ENCODE measurements at places on chromosomes 1 and 21.

GRCh38 chr1:210323957-210324356 lies 4.7 kb upstream of the HHAT start:
- no peak for DNase-seq

GRCh38 chr1:175554586-175554985 lies 188.8 kb downstream of the TNR start:
- no peak for DNase-seq

DNA sequence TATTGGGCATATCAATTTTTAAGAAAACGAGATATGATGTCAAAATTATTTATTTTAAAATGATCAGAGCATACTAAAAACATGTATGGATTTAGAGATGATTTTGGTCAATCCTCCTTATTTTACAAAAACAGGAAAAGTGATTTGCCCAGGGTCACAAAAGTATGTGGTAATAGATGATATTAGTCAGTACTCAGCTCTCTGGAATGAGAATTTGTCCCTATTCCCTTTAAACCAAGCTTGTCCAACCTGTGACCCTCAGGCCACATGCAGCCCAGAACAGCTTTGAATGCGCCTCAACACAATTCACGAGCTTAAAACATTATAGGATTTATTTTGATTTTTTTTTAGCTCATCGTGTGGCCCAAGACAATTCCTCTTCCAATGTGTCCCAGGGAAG lies 104.7 kb downstream of the AKT3 start:
- DNase-seq, result no peak

DNA sequence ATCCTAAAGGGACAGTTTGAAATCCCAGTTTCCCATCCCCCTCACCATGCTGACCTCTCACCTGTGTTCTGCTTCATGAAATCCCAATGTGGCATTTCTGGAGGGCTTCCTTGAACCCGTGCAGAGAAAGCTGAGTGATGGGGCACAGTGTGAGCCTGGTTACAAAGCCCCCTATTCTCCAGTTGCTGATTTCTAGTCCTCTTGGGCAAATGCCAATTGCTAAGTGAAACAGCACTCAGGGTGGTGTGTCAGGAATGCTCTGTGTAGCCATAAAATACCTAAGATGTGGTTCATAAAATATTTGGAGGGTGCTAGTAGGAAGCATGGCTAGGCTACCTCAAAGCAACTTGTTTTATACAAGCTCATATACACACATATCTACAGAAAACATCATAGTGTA lies 32.0 kb downstream of the SUSD4 start:
- DNase-seq, result no peak

GRCh38 chr1:172601046-172601630 lies 57.8 kb upstream of the FASLG start:
- no peak for DNase-seq

DNA sequence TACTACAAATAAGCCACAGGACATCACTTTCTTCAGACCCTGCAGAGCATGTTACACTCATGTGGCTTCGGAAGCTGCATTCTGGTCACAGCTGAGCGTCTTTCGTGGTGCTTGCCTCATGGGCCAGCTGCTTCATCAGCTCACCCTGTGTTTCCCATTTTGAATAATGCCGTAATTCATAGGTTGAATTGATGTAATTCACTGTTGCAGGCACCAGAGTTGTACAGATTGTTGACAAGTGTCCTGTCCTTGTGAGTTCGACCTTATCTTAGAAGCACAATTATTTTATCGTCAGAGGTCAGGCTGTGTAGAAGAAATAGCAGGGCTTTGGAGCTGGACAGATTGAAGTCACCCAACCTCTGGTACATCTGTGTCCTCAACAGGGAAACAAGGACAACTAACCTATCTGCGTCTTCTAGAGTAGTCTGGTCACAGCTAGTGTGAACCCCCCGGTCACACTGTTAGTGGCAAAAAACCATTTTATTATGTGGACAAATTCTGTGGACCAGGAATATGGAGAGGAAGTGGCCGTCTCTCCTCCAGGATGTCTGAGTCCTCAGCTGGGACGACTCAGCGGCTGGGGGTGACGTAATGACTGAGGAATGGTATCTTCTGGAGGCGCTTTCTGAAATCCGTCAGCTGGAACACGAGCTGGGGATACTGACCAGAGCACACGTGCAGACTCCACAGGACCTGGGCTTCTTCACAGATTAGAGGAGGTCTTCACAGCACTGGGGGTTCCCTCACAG lies 17.8 kb downstream of the PKNOX1 start:
- DNase-seq, result no peak

DNA sequence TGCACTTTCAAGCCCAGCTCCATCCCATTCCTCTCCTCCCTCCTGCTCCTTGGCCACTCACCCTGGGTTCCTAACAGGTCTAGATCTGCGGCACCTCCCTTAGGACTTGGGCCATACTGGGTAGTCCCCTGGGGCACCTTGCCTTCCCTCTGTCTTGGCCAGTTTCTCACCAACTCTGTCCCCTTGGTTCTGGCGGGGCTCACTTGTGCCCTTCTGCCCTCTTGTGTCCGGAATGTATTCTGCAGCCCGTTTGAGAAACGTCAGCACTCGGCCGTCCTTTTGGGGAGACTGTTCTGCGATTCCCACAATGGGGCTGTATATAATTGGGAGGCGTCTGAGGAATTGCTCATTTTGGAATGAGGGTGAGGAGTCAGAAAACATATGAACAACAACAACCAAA lies 162.4 kb downstream of the ZSCAN20 start:
- DNase-seq, result no peak

DNA sequence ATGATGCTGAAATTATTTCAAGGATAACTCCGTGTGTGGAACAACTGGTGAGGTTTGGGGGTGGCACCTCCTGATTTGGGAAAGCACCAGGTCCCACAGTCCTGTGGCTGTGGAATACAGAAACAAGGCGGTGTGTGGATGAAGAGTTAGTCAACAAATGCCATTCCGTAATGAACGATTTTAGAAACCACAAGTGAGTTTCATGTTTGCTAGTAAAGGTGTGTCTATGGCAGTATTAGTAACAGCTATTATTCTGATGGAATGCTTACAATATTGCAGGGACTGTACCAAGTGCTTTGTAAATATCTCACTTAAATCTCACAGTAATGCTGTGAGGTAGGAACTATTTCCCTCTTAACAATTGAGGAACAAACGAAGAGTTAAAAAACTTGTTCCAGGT lies 53.8 kb downstream of the B3GALNT2 start:
- DNase-seq, result no peak

GRCh38 chr1:39080269-39080826 lies 54.2 kb downstream of the NDUFS5 start:
- DNase-seq, result no peak

- DNase-seq, result no peak
These were observed 230.4 kb downstream of the PDE4B start for GRCh38 chr1:66022904-66023620.

- no peak for DNase-seq
These were observed 62.7 kb upstream of the NBL1 start for GRCh38 chr1:19581381-19581780.

DNA sequence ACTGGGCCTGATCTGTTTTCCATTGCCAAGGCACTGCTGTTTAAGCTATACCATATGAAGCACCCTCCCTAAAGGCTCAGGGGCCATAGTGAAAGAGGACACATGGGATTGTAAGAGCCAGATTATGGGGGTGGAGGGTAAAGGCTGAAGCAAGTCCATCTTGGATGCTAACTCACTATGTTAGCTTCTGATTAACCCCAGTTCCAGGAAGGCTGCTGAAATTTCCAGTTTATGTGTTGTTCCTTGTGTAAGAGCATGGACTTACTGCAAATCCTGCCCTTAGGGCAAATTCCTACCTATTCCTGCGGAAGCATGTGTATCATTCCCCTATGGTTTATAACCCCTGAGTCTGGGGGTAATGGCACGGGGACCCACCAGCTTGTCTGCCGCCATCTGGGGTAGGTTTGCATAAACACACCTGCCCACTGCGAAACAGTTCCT lies 91.8 kb upstream of the SERBP1 start:
- no peak for DNase-seq

DNA sequence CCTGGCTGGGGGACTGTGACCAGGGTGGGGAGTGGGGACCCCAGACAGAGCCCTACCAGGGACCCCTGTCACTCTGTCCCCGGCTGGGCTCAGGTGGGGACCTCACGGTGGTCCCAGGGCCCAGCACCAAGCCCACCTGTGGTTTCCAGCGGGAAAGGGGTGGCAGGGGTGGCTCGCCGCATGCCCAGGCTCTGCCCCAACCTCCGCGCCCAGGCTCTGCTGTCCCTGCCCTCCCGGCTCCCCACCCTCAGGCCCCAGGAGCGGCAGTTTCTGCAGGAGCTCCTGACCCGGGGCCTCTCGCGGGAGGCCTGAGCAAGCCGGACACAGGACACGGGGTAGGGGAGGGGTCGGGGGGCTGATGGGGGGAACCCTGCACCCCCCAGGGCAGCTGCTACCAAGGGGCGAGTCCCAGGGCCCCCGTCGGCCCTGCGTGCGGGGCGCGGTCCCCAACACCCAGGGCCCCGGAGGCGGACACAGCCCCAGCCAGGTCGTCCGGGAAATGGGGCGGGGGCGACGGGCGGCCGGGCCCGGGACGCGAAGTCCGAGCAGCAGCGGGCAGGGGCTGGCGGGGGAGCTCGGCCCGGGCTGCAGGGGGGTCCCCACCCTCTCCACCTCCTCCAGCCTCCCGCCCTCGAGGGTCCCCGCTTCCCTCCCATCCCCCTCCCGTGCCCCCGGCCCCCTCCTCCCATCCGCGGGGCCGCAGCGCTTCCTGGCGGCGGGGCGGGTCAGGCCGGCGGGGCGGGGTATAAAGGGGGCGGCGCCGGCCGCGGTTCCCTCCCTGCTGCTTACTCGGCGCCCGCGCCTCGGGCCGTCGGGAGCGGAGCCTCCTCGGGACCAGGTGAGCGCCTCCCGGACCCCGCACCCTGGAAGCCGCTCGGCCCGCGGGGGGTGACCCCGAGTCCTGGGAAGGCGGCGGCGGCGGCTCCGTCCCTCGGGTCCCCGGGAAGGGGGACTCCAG lies at the start of gene COL6A2:
TSS of gene COL6A2 (plus strand) at position 777 of the 958 bp plus-strand sequence.
- peak; percentile 40 for DNase-seq

DNA sequence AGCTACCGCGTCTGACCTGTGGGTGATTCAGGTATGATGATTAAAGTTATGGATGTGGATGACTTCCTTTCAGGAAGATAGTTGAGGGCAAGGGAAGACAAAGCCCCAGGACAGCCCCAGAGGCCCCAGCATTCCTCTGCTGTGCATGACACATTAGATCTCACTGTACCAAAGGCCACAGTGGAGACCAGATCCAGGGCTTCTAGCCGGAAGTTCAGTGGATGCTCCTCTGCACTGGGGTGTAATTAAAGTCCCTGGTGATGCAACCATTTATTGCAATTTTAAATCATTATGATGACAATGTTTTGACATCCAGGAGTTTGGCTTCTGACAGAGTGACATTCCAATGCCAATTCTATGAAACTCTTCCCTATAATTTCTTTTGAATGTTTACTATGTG lies 5.0 kb downstream of the C4BPA start:
- DNase-seq, result no peak

DNA sequence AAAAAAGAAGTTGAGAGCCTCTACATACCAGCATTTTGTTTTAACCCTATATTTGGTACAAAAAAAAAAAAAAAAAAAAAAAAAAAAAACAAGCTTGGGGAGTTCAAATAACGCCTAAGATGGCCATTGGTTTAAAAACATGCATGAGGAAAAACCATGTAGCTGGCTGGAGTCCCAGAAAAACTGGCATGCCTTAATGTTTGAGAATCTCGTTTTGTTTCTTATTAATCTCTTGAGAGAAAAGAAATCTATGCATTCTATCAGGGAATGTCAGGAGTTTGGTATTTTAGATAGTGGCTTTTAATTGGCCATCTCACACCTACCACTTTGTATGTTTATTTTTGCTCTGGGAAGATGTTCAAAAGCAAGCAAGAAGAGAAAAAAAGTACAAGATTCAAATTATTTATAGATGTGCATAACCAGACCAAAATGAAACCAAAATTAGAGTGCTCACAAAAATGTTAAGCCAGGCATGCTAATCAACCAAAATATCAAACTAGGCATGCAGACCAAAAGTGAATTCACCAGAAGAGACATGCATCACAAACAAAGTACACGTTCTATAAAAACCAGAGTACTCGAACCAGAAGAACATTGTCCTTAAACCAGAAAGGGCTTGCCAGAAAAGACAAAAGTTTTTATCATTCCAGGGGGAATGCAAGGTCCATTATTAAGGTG lies 156.6 kb downstream of the AK5 start:
- no peak for DNase-seq

DNA sequence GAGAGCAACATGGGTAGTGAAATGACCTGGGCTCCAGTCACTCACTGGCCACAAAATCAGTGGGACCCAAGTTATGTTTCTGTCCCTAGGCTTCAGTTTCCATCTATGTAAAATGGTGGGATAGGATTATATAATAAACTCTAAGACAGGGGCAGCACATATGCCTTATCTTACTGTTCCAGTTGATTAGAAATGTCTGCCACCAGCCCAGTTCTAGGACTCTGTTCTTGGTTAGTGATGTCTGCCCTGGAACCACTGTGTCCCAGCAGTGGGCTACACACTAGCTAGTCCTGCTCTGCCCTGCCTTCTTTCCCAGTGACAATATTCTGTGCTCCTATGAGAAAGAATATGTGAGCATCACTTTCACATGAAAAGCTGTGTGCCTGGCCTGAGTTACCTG lies 138.3 kb downstream of the PCNX2 start:
- DNase-seq, result no peak

GRCh38 chr1:75785320-75785982 lies 605 bp upstream of the RABGGTB start:
- no peak for DNase-seq

DNA sequence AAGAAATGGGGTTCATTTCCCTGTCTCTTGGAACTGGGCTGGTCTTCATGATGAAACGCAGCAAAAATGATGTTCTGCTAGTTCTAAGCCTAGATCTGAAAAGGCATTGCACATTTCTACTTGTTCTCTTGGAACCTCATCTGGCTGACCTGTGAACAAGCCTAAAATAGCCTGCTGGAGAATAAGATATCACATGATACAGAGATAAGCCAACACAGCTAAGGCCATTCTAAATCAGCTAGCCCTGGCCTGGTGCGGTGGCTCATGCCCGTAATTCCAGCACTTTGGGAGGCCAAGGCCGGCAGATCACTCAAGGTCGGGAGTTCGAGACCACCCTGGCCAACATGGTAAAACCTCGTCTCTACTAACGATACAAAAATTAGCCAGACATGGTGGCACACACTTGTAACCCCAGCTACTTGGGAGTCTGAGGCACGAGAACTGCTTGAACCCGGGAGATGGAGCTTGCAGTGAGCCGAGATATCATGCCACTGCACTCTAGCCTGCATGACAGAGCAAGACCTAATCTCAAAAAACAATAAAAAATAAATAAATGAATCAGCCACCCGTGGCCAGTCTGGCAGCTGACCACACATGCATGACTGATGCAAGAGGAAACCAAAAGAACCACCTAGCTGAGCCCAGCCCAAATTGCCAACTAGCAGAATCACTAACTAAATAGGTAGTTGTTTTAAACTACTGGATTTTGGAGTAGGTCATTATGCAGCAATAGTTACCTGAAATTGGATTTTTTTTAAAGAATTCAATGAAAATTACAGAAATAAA lies 18.0 kb downstream of the CD244 start:
- no peak for DNase-seq

- DNase-seq, result peak; percentile 46
These were observed 14.5 kb downstream of the PDZK1IP1 start for GRCh38 chr1:47175227-47175934.

Measured in stimulated activated CD4-positive, alpha-beta T cell treated with anti-CD3 and anti-CD28 coated beads, Interleukin-1b, Interleukin-23, amount 100 ng/mL, for 48 hours (primary cell).